ENCODE measurements at places on chromosomes 12 and 14.
A peak's percentile ranks its signal among the peaks of the same experiment; 100 is the strongest.

DNA sequence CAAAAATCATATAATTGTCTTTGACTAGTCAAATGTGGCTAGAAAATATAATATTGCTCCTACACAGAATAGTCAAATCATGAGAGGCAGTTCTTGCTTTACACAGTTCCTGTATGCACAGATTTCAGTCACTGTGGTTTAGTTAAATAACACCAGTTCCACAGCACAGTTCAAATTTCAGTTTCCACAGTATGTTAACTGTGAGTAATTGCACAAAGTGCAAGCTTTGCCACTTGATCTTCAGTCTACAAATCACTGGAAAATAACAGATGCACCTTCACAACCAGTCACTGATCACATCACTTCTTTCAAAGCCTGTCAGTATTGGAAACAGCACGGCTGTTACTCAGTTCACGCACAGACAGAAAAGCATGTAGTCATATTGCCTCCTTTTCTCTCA lies 38.7 kb downstream of the KCNH5 start:
- DNase-seq = no peak

DNA sequence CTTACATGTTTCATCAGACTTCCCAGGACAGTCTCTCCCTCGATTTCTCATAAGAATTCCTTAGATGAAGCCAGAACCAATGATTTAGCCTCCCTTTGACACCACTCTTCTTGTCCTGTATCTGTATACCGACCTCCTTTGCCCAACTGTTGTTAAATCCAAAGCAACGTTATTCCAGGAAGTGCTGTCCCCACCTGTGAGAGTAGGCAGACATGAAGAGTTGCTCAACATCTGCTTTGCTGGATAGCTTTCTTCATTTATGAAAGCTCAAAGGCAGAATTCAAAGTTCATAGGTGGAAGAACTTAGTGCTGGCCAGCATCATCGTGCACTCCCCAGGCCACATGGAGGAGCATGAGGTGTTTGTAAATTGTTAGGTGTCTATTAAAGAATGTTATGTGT lies 55.6 kb downstream of the GTF2A1 start:
- DNase-seq = no peak

DNA sequence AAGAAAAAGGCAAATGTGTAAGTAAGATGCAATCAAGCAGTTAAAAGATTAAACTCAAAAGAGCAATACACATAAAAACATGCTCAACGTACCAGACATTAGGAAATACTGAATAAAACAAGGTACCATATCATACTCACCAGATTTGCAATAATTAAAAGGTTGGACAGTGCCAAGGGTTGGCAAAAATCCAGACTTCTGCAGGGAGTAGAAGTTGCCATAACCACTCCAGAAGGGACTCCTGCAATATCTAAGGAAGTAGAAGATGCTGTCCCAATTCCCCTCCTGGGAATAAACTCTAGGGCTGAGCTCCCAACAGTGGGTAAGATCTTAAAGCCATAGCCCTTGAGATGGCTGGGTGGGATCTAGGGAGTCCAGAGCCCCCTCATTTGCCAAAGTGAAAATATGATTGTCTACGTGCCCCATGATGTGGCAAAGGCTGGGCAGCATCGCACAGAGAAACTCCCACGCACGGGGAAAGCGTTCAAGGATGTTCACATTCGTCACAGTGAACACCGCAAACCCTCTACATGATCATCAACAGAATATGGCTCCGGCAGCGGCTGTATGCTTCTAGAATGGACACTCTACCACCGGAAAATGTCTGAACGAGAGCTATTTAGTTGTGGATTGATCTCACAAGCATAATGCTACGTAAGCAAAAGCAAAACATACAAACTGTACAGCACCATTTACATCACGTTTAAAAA lies 12.3 kb downstream of the KCTD10 start:
- DNase-seq = no peak

- DNase-seq = no peak
Observed at GRCh38 chr14:39912192-39913100, 480.2 kb upstream of the FBXO33 start.

DNA sequence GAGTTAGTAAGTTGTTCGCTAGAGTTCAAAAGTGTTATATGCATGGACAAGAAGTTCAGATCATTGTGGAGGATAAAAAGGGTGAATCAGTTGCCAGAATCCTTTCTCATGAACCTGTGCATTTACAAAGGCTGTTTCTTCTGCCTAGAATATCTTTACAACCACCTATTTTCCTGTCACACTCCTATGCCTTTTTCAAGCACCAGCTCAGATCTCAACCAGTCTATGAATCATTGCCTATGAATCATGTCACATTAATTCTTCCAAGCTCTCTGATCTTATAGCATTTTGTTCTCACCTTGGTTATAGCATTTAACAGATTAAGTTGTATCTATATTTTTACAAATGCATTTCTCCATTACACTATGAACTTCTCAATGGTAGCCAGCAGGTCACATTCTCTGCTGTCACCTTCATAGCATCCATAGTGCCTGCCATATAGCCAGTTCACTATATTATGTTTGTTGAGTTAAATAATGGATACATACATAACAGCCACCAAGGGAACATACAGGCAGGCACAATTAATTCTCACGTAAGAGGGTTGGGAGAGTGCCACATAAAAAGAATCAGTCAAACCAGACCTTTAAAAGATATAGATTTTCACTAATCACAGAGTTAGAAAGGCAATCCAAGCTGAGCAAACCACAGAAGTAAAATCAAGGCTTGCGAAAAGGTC lies 573.0 kb downstream of the FOXG1 start:
- peak; percentile 49 for DNase-seq

DNA sequence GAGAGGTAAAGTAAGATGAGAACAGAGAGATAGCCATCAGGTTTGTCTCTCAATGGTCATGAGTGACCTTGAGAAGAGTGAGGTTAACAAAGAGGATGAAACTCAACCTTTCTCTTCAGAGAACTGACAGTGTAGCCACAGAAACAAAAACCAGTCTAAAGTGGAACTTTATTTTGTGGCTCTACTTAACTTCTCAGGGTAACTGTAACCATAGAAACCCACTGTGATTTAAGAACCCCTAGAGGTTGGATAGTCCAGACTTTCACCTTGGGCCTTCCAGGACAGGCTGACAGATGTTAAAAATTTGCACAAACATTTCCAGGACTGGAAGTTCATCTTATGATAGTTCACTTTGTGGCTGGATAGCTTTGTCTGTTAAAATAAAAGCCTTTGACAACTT lies 48.5 kb downstream of the ATP23 start:
- no peak for DNase-seq

GRCh38 chr14:100028990-100029677 lies 36.1 kb upstream of the EVL start:
- DNase-seq = no peak

DNA sequence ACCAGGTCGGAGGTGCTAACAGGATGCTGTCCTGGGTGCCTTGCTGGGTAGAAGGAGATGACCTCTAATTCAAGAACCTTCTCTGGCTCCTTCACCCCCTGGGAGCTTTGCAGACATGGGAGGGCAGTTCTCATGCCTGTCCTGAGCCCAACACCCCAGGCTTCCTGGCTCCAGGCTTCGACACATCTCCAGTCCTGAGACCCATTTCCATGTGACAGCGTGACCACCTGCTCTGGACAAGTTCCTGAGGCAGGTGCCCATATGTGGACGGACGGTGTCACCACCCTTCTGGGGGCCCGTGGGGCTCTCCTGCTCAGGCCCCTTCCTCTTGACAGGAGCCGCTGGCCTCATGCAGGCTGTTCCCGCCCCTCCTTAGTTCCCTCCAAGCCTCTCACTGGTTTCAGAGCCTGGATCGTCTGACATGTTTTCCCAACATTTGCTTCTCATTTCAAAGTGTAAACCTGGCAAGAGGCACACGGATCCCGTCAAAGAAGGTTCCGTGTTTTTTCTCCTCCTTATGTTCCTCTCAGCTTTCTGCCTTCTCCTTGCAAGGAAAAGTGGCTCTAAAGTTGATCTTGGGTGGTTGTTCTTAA lies 291.9 kb upstream of the RTL1 start:
- DNase-seq = no peak

DNA sequence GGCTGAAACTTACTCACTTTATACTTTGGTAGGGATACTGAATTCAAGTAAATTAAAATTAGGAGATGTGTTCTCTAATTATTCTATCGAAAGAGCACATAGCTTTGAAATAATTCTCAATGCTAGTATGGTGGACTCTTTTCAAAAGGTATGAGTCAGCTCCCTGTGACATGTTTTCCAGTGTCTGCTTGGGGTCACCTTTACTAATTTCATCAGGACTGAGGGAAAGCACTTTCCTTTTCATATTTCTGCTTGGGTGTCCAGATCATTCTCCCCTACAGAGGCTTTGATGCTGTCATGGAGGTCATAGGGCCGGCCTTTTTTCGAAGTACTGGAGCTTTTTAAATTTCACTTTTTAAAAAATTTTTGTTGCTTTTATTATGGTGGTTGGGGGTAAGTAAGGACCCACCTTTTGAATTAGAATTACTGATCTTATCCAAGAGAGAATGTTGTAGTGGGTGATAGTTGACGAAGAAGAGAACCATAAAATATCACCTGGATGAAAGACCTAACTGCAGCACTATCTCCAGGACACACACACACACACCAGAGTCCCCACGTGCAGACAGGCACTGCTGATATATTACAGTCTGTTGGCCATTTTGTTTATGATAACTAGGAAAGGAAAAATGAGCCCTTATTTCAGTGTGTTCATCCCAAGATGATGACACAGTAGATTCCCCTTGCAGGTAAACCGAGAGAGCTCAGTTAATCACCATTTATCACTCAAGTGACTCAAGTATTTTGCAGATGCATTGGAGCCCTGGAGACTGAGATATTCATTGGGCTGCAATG lies 558.6 kb downstream of the DIO2 start:
- DNase-seq = no peak

- no peak for DNase-seq
Observed at GRCh38 chr12:117060929-117061305, 38.3 kb downstream of the TESC start.

GRCh38 chr14:105475269-105476096 lies 862 bp downstream of the CRIP2 start:
- DNase-seq = no peak

GRCh38 chr12:89993632-89994031 lies 285.0 kb upstream of the ATP2B1 start:
- no peak for DNase-seq

- no peak for DNase-seq
Observed at GRCh38 chr12:103728323-103728722, 112.7 kb downstream of the NT5DC3 start.

DNA sequence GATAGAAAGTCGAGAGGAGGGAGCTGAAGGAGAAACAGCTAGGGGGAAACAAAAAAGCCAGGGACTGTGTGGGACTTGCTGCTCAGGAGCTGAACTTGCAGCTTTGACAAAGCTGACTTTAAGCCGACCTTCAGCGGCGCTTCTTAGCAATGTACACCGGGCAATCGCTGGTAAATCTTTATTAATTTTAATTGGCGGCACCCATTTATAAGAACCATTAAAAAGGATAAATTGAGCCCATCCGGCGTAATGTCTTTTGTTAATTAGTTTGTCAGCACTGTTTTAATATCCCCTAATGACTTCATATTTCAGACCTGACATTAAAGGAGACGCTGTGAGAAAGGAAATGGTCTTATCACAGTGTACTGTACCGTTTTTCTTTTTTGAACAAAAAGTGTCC lies 86.2 kb upstream of the VASH1 start:
- DNase-seq = no peak

- DNase-seq = no peak
Observed at GRCh38 chr12:107736914-107737313, 24.0 kb downstream of the PRDM4 start.

DNA sequence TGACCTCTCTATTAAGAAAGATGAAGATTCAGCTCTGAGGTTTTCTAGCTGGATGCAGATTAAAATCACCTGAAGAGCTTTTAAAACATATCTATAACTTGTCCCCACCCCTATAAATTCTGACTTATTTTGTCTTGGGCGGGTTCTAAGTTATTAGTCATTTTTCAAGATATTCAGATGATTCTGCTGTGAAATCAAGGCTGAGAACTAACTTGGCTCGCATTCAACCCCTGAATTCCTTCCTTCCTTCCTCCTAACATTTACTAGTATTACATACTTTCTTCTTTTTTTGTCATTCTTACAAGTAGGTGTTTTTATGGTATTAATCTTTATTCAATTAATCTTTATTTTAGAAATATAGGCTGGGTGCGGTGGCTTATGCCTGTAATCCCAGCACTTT lies 55.4 kb downstream of the SSPN start:
- DNase-seq = no peak

GRCh38 chr12:102625819-102626218 lies 145.5 kb upstream of the IGF1 start:
- DNase-seq = no peak

DNA sequence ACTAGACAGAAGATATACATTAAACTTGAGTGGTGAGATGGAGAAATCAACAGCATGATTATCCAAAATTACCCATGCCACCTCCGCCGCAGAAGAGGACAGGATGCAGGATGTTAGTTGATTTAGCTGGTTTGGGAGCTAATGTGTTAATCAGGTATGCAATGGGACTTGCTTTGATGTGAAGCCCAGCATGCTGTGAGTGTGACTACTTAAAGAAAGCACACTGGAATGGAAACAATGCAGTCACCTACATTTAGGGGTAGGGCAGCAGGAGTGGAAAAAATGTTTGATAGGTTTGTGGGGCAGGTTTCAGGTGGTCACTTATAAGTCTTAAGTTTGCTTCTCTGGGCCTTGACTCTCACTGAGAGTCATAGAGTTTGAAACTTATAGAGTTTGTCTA lies 170.0 kb upstream of the DAAM1 start:
- DNase-seq = no peak

- no peak for DNase-seq
Observed at GRCh38 chr14:64293976-64294671, at the start of gene ESR2. Gene ESR2, minus strand, starts transcription at chr14:64294371. Its CDS starts 11,386 bp downstream, at chr14:64282985.

- no peak for DNase-seq
Observed at GRCh38 chr14:50865391-50866076, 6.3 kb upstream of the ABHD12B start.

DNA sequence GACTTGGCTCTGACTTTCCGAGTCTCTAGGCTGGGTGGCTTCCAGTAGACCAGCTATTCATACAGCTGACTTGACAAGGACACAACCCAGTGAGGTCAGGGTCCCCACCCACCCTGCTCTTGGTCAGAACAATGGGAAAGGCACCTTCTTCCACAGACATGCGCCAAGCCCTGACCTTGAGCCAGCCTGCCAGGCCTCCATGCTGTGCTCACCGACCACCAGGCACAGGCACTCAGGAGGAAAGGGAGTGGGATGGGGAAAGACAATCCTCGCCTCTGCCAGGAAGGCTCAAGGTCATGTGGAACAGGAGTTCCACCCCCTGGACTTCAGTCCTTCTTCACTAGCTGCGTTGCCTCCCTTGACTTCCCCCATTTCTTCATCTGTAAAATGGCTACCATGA lies 31.4 kb downstream of the GALNT16 start:
- DNase-seq = no peak

DNA sequence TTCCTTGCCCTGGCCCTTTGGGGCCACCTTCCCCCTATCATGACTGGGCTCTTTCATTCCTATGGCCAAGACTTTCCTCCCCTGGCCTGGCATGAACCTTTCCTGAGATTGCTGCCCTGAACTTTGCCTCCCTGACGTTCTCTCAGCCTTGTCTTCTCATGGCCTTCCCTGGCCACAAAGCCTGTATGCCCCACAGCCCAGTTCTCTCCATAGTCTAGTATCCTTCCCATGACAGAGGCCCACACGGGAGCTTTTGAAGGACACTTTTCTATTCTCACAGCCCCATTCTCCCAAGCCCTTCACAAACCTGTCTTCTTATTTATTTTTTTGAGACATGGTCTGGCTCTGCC lies 4.5 kb upstream of the RNU7-1 start:
- DNase-seq = no peak

Data from kidney epithelial cell (primary cell).